Activated CD4-positive, alpha-beta T cell treated with anti-CD3 and anti-CD28 coated beads, Interleukin-2, amount 10 ng/mL, durations not matched to agents 7 days and 5 days (primary cell): ENCODE measurements at places on chromosomes 12 and 14. TPM values are rescaled to one million over a fixed set of nuclear protein-coding genes. Genes with fewer than 3 reads are reported as not detected.

GPN3 gene
- total RNA-seq, result 21.2 TPM

- peaks cover 2% of the 10 kb centered on the region for H3K4me1 ChIP-seq
- H3K27me3 ChIP-seq, result no peaks in the 10 kb centered on the region
- DNase-seq, result no peak
- no peak overlapping the region for H3K27ac ChIP-seq
- H3K36me3 ChIP-seq, result no peaks in the 10 kb centered on the region
Measured at GRCh38 chr12:26010293-26010821, 51.9 kb downstream of the RASSF8 start.

DNA sequence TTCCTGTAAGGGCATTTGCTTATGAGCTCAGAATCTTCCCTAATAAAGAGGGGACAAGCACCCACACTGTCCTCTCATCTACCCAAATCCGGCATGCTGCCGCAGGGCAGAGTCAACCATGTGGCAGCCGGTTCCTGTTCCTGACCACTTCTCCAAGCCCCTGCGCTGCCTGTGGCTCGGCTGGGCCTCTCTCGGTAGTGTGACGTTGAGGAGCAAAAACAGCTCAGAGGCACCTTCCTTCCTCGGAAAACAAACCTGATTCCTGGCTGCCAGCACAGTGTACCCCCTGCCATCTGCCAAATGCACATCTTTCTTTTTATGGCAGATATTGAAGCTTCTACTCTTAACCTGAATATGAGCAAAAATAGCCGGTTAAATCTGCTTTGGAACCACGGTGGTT, 50.5 kb downstream of the CFAP251 start:
- no peaks in the 10 kb centered on the region for H3K27me3 ChIP-seq
- H3K27ac ChIP-seq, result peak overlapping the region; percentile 52
- no peak overlapping the region for H3K4me3 ChIP-seq
- no peak for DNase-seq
- peaks cover 2% of the 10 kb centered on the region for H3K36me3 ChIP-seq

- H3K27ac ChIP-seq, result no peak overlapping the region
- peaks cover 6% of the 10 kb centered on the region for H3K36me3 ChIP-seq
- DNase-seq, result no peak
- peaks cover 23% of the 10 kb centered on the region for H3K4me1 ChIP-seq
- H3K4me3 ChIP-seq, result no peak overlapping the region
Measured at GRCh38 chr14:24463884-24464785, 21.6 kb upstream of the SDR39U1 start.

TSPAN19 gene
- total RNA-seq, result not detected

DNA sequence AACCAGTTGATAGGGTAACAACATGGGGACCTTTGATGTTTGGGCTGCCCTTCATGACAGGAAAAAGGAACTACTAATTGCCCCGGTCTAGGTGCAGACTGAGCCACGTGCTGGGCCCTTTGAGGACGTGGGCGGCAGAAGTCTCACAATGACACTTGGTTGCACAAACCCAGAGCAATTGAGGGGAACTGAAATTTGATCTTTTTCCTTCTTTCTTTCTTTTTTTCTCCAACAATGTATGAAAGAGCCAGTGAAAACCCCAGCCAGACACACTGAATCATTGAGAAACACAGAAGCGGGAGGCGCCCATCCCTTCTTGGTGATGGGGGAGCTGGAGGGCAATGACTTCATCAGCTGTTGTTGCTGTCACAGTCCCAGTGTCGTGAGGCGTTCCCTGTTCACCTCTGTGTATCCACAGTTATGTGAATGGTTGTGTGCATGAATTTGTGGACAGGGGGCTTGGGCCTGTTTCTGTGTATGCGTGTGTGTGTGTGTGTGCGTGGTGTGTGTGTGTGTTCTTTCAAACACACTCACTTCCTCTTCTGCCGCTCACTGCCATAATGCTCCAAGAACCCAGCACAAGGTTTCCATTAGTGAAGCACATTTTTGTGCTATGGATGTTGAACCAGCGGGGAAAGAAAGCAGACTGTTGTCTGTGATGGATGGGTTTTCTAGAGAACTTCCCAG, 137.5 kb upstream of the CCND2 start:
- peaks cover 8% of the 10 kb centered on the region for H3K36me3 ChIP-seq
- H3K27me3 ChIP-seq, result no peaks in the 10 kb centered on the region
- H3K4me1 ChIP-seq, result peaks cover 55% of the 10 kb centered on the region
- no peak for DNase-seq

ADAMTS20 gene
- not detected for total RNA-seq

DNA sequence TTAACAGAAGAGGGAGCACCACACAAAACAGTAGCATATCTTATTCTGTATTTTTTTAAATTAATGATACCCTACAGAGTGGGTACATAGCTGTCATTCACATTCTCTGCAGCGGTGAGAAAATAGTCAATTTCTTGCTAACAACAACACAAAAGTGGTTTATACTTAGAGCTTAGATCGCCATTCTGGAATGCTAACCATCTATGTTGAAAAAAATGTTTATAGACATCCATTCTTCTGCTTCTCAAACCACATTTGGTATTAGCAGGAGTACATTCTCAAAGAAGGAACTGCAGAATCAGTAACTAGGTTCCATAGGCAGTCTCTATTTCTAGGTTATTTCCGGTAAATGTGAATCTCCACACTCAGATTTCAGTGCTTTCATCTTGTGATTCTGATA, 185.9 kb downstream of the PPFIA2 start:
- no peak for DNase-seq
- no peak overlapping the region for H3K27ac ChIP-seq
- H3K36me3 ChIP-seq, result no peaks in the 10 kb centered on the region
- H3K4me1 ChIP-seq, result no peaks in the 10 kb centered on the region
- H3K27me3 ChIP-seq, result no peaks in the 10 kb centered on the region

- no peaks in the 10 kb centered on the region for H3K27me3 ChIP-seq
- H3K27ac ChIP-seq, result no peak overlapping the region
- H3K36me3 ChIP-seq, result peaks cover 26% of the 10 kb centered on the region
- no peak for DNase-seq
- no peak overlapping the region for H3K4me3 ChIP-seq
Measured at GRCh38 chr14:96320605-96321004, 42.5 kb downstream of the ATG2B start.

DNA sequence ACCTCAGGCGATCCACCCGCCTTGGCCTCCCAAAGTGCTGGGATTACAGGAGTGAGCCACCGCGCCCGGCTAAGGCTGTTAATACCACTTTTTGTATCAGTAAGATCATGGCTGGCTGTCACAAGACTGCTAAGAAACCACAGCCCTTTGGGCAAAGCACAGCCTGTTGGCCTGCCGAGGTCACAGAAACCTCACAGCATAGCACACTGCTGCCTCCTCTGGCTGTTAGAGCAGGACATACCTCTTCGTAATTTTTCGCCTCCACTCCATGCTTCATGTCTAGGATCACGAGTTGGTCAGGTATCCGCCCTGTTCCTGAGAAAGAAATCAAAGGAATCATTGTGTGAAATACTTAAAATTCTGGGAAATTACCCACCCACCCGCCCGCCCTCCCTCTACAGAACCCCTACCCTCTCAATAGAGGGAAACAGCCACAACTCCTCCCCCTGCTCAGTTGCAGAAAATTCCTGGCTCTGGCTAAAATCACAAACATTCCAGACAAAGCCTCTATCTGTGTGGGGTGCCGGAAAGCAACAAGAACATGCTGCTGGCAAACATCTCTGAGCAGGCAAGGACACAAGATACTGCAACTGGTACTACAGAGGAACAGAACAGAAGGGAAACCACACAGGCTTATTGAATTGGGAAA, 20.7 kb upstream of the NEK9 start:
- no peak overlapping the region for H3K4me3 ChIP-seq

EVL gene
- 1,048 TPM for total RNA-seq

MYO1H gene
- total RNA-seq, result not detected

DNA sequence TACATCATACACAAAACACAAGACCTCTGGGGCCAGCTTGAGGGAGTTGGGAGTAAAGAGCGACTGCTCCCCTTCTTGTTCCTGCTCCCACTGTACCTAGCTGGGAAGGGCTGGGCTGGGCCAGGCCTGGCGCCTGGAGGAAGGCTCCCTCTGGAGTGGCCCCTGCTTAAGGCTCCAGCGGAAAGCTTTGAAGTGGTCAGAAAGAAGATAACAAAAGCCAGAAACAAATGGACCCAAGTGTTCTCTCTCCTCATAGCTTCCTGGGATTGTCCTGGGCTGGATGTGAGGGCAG, 25.3 kb downstream of the PRPF40B start:
- peaks cover 42% of the 10 kb centered on the region for H3K36me3 ChIP-seq
- H3K4me3 ChIP-seq, result no peak overlapping the region
- H3K4me1 ChIP-seq, result peaks cover 38% of the 10 kb centered on the region
- H3K27me3 ChIP-seq, result no peaks in the 10 kb centered on the region
- H3K27ac ChIP-seq, result peak overlapping the region; percentile 81
- DNase-seq, result no peak

SLC10A1 gene
- not detected for total RNA-seq

- H3K36me3 ChIP-seq, result no peaks in the 10 kb centered on the region
- no peak overlapping the region for H3K27ac ChIP-seq
- DNase-seq, result no peak
- H3K27me3 ChIP-seq, result no peaks in the 10 kb centered on the region
- no peak overlapping the region for H3K4me3 ChIP-seq
Measured at GRCh38 chr14:70391493-70392391, 25.1 kb downstream of the SYNJ2BP start.

DNA sequence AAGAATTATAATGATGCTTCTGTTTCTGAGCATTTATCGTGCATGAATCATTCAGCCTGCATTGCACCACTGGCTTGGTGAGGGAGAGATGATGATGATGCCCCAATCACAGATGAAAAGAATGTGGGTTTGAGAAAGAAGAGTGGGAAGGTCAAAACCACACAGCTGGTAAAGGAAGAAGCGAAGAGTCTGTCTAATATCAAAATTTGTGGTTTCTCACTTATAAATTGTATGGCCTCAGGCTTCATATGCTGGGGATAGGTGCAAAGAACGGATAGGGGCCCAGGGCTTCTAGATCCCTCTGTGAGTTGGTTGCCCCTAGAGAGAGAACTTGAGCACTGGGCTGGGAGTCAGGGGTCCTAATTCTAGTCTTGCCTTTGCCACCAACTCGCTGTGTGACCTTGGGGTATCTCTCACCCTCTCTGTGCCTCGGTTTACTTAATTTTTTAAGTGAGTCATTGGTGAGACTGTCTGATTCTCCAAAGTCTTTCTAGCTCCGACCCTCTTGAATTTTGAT, 2.2 kb downstream of the OASL start:
- H3K4me1 ChIP-seq, result peaks cover 64% of the 10 kb centered on the region
- peaks cover 1% of the 10 kb centered on the region for H3K27me3 ChIP-seq
- H3K4me3 ChIP-seq, result peak overlapping the region; percentile 98
- H3K27ac ChIP-seq, result peak overlapping the region; percentile 94
- no peak for DNase-seq

DNA sequence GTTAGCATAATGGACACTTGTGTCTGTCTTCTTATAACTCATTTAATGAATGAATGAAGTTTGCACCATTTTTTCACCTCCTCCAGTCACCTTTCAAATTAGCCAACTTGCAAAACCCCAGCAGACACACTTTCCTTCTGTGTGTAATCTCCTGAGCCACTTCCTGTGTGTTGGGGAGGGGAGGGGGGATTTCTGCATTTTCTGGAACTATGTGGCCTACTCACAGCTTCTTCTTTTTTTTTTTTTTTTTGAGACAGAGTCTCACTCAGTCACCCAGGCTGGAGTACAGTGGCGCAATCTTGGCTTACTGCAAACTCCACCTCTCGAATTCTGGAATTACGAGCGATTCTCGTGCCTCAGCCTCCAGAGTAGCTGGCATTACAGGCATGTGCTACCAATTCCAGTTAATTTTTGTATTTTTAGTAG, 4.1 kb upstream of the SERPINA1 start:
- no peaks in the 10 kb centered on the region for H3K36me3 ChIP-seq
- peak overlapping the region; percentile 5 for H3K4me3 ChIP-seq
- peak overlapping the region; percentile 85 for H3K27ac ChIP-seq
- DNase-seq, result peak; percentile 76
- no peaks in the 10 kb centered on the region for H3K27me3 ChIP-seq
- peaks cover 51% of the 10 kb centered on the region for H3K4me1 ChIP-seq

GRCh38 chr14:42407153-42407552, 800.5 kb downstream of the LRFN5 start:
- no peak overlapping the region for H3K4me3 ChIP-seq
- no peak overlapping the region for H3K27ac ChIP-seq
- no peaks in the 10 kb centered on the region for H3K4me1 ChIP-seq
- no peaks in the 10 kb centered on the region for H3K27me3 ChIP-seq
- H3K36me3 ChIP-seq, result no peaks in the 10 kb centered on the region

DNA sequence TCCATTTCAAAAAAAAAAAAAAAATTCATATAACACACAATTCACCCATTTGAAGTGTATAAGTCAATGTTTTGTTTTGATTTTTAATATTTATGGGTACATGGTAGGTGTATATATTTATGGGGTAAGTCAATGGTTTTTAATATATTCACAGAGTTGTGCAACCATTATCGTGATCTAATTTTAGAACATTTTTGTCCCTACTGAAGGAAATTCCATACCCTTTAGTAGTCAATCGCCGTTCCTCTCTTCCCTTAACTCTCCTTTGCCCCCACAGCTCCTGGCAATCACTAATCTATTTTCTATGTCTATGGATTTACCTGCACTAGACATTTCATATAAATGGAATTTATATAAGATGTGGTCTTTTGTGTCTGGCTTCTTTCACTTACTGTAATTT, 92.8 kb downstream of the TRAFD1 start:
- H3K27me3 ChIP-seq, result no peaks in the 10 kb centered on the region
- peaks cover 5% of the 10 kb centered on the region for H3K36me3 ChIP-seq
- DNase-seq, result no peak
- no peak overlapping the region for H3K27ac ChIP-seq
- H3K4me1 ChIP-seq, result no peaks in the 10 kb centered on the region
- no peak overlapping the region for H3K4me3 ChIP-seq

DNA sequence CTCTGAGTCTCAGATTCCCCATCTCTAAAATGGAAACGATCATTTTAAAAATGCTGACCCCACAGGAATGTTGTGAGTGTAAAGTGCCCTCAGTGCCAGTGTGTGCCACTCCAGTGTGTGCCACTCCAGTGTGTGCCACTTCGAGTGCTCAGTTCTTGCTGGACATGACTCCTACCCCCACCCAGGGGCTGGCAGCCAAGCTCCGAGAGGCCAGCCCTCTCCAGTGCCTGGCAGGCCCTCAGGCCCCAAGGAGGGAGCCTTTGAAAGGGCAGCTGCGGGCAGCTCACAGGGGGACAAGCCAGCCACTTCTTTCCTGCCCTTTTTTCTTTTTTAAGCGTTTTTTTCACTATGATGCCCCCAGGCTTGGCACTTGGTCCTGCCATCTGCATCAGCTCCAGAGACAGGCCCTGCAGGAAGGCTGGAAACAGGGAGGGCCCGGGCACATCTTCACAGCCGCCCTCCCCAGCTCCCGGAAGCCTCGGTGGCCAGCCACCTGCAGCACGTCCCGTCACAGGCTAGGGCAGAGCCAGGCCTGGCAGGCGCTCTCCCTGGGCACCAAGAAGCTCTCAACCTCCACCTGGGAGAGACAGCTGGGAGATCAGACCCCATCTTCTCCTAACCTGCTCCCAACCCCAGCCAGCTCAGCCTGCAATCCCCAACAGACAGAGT, 29.8 kb downstream of the NCOR2 start:
- H3K27me3 ChIP-seq, result no peaks in the 10 kb centered on the region
- peaks cover 13% of the 10 kb centered on the region for H3K4me1 ChIP-seq
- no peak overlapping the region for H3K4me3 ChIP-seq
- H3K36me3 ChIP-seq, result no peaks in the 10 kb centered on the region
- no peak for DNase-seq
- peak overlapping the region; percentile 54 for H3K27ac ChIP-seq

- H3K36me3 ChIP-seq, result no peaks in the 10 kb centered on the region
- no peaks in the 10 kb centered on the region for H3K4me1 ChIP-seq
- DNase-seq, result no peak
- H3K27me3 ChIP-seq, result peaks cover under 1% of the 10 kb centered on the region
- H3K27ac ChIP-seq, result no peak overlapping the region
Measured at GRCh38 chr12:70560671-70561070, 76.6 kb downstream of the PTPRB start.
